ENCODE measurements at places on chromosomes 7 and 10.

DNA sequence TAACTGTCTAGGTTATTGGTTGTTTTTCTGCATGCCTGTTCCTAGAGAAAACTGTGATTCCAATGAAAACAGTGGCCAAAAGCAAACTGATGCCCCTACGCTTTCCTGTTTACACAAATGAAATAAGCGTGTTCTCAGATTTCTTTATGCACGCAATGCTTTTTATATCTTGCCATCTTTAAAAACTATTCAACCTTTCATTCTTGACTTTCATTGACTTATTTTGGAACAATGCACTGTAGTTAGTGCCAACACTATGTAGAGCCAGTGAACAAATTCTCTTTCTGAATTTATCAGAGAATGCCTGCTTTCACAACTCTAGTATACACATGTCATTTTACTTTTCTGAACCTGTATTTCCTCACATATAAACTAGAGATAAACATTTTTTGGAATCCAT, 86.6 kb downstream of the CABCOCO1 start:
- no peak overlapping the region for H3K4me3 ChIP-seq
- no peak overlapping the region for H3K27ac ChIP-seq
- H3K36me3 ChIP-seq: no peaks in the 10 kb centered on the region

GRCh38 chr7:134726581-134726980, 52.9 kb upstream of the CALD1 start:
- no peaks in the 10 kb centered on the region for H3K27me3 ChIP-seq
- peaks cover 42% of the 10 kb centered on the region for H3K4me1 ChIP-seq
- no peaks in the 10 kb centered on the region for H3K36me3 ChIP-seq
- no peak for DNase-seq
- peak overlapping the region; percentile 13 for H3K27ac ChIP-seq

DNA sequence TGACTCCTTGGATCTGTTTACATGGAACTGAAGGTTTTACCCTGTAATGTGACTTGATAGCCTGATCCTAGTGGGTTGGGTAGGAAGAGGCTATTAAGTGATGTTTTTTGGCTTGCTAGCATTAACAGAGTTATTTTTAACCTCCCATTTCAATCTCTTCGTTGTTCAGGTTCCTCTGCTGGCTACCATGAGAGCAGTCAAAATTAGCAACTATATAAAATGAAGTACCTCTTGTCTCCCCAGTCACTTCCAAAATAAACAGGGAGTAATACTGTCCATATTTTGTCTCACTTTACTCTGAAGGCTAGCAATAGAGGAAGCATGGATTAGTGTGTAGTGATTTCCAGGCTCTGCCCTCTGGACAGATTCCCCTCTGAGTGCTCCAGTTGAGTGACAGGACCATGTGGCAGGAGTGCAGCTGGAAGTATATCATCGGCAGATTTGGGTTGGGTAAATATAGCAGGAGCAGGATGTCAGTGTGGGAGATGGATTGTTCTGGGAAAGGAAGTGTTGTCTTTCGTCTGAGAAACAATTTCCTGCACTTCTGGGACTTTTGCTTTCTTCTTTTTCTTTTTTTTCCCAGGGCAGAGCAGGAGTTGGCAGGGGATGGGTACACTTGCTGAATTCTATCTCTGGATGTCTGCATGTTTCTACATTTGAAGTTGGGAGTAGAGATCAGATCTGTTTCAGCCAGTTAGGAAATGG, 35.2 kb downstream of the GBF1 start:
- H3K27me3 ChIP-seq: no peaks in the 10 kb centered on the region
- DNase-seq: peak; percentile 37
- peaks cover 8% of the 10 kb centered on the region for H3K36me3 ChIP-seq
- peaks cover 82% of the 10 kb centered on the region for H3K4me1 ChIP-seq

GRCh38 chr10:2576892-2577291, 490.5 kb upstream of the PFKP start:
- peaks cover 5% of the 10 kb centered on the region for H3K27me3 ChIP-seq
- H3K4me3 ChIP-seq: no peak overlapping the region
- no peaks in the 10 kb centered on the region for H3K36me3 ChIP-seq
- H3K27ac ChIP-seq: no peak overlapping the region
- no peaks in the 10 kb centered on the region for H3K4me1 ChIP-seq

DNA sequence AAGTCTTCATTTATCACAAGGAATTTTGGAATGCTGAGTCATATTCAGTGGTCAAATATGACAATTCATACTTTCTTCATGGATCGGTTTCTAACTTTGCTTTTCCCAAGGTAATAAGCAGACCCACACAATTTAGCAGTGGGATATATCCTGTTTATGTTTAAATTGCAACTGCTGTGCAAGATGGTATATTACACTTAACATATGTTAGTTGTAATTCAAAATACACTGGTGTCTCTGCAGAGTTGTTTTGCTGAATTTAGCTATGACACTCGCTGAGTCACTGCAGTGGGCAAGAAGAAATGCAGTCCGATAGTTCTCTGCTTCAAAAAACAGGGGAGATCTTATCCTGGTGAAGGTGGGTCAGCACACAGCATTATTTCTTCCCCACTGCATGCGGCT, 194.8 kb upstream of the PTN start:
- no peak overlapping the region for H3K27ac ChIP-seq
- H3K27me3 ChIP-seq: no peaks in the 10 kb centered on the region
- no peak overlapping the region for H3K4me3 ChIP-seq
- H3K4me1 ChIP-seq: no peaks in the 10 kb centered on the region
- no peaks in the 10 kb centered on the region for H3K36me3 ChIP-seq

DNA sequence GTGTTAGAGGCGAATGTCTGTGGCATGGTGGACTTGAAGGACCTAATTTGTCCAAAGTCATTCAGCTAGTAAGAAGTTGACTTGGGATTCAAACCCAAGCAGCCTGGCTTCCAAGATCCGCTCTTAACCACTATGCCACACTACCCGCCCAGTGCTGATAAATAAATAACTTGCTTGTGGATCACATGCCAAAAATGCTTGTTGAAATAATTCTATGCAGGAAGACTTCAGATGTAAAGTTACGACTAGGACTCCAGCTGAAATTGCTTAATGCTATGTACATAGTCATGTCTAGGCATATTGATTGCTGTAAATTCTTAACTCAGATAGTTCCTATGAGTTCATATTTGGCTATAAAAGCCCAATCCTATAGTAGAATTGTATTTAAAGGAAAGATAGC, 76.0 kb downstream of the PLXDC2 start:
- H3K27ac ChIP-seq: no peak overlapping the region
- no peak for DNase-seq
- no peaks in the 10 kb centered on the region for H3K36me3 ChIP-seq
- H3K4me1 ChIP-seq: peaks cover 28% of the 10 kb centered on the region

DNA sequence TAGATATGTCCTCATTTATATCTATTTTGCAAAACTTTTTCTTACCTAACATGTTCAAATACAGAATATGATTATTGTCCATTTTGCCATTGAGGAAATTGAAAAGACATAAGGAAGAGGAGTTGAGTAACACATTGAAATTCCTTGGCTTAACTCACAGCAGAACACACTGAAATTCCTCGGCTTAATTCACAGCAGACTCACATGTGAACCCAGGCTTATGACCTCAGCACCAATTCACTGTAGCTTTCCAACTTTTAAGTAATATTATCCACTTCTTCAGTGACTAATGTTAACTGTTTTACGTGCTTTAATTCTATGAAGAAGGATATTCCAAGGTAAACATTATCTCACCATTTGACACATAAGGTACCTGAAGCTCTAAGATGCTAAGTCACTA, 597.5 kb upstream of the PFKP start:
- H3K27me3 ChIP-seq: no peaks in the 10 kb centered on the region
- no peak overlapping the region for H3K27ac ChIP-seq
- DNase-seq: no peak
- H3K4me1 ChIP-seq: no peaks in the 10 kb centered on the region
- no peaks in the 10 kb centered on the region for H3K36me3 ChIP-seq

DNA sequence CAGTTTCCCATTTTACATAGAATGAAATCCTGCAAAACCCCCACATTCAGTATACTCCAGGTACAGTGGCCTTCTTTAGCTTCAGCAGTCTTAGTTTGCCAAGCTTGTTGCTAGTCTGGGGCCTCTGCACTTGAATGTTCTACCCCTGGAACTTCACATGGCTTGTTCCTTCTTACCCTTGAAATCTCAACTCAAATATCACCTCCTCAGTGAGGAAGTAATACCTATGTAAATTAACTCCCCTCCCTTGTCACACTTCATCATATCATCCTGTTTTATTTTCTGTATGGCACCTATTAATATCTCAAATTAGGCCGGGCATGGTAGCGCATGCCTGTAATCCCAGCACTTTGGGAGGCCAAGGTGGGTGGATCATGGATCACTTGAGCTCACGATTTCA, 163.8 kb upstream of the KAT6B start:
- H3K4me1 ChIP-seq: no peaks in the 10 kb centered on the region
- H3K27me3 ChIP-seq: no peaks in the 10 kb centered on the region
- no peak overlapping the region for H3K27ac ChIP-seq
- no peak for DNase-seq

- no peaks in the 10 kb centered on the region for H3K27me3 ChIP-seq
- H3K27ac ChIP-seq: no peak overlapping the region
- H3K4me1 ChIP-seq: no peaks in the 10 kb centered on the region
- DNase-seq: no peak
- H3K36me3 ChIP-seq: no peaks in the 10 kb centered on the region
These were observed 308.5 kb upstream of the MAGI2 start for GRCh38 chr7:79761876-79762429.

- H3K4me1 ChIP-seq: no peaks in the 10 kb centered on the region
- no peaks in the 10 kb centered on the region for H3K36me3 ChIP-seq
- no peaks in the 10 kb centered on the region for H3K27me3 ChIP-seq
- no peak for DNase-seq
These were observed 190.4 kb downstream of the HDAC9 start for GRCh38 chr7:18685971-18686370.

- DNase-seq: no peak
- no peaks in the 10 kb centered on the region for H3K36me3 ChIP-seq
- H3K27ac ChIP-seq: no peak overlapping the region
- peaks cover 11% of the 10 kb centered on the region for H3K4me1 ChIP-seq
- H3K27me3 ChIP-seq: no peaks in the 10 kb centered on the region
- no peak overlapping the region for H3K4me3 ChIP-seq
These were observed 112.8 kb upstream of the AHR start for GRCh38 chr7:17185690-17186070.

DNA sequence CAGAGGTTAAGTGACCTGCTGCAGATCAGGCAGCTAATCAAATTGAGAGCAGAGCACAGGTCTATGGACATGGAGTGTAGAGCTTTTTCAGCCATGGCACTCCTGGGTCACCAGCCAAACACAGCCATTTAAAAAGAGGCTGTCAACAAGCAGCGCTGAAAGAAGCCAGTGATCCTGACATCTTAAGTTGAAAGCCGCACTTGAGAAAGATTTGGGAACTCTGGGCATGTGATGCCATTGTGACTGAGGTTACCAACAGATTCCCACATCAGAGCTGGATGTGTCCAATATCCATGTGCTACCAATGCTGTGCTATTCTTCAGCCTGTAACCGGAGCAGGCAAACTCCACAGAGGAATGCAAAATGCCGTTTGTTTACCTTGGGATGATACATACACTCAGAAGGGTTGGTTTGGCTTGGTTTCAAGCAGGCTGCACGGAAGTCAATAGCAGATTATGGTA, 56.2 kb upstream of the ABLIM1 start:
- H3K27me3 ChIP-seq: no peaks in the 10 kb centered on the region
- H3K36me3 ChIP-seq: no peaks in the 10 kb centered on the region
- peak overlapping the region; percentile 32 for H3K4me3 ChIP-seq
- peak; percentile 43 for DNase-seq
- peak overlapping the region; percentile 91 for H3K27ac ChIP-seq

DNA sequence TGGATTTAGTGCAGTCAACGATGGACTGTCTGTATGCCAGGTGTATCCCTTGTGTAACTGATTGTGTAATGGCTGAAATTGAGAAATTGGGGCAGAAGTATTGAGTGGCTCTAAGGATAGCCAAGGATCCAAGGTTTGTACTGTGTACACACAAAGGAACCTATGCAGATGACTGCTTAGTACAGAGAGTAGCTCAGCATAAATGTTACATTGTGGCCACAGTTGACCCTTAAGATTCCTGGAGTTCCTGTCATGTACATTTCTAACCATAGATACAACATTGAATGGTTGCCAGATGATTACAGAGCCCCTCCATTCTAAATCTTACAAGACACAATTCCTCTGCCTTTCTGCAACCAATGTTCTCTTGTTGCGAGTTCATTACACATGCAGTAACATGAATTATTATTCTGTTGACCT, 25.3 kb downstream of the CCDC126 start:
- H3K4me3 ChIP-seq: no peak overlapping the region
- peaks cover 17% of the 10 kb centered on the region for H3K36me3 ChIP-seq
- no peaks in the 10 kb centered on the region for H3K27me3 ChIP-seq
- no peak overlapping the region for H3K27ac ChIP-seq

DNA sequence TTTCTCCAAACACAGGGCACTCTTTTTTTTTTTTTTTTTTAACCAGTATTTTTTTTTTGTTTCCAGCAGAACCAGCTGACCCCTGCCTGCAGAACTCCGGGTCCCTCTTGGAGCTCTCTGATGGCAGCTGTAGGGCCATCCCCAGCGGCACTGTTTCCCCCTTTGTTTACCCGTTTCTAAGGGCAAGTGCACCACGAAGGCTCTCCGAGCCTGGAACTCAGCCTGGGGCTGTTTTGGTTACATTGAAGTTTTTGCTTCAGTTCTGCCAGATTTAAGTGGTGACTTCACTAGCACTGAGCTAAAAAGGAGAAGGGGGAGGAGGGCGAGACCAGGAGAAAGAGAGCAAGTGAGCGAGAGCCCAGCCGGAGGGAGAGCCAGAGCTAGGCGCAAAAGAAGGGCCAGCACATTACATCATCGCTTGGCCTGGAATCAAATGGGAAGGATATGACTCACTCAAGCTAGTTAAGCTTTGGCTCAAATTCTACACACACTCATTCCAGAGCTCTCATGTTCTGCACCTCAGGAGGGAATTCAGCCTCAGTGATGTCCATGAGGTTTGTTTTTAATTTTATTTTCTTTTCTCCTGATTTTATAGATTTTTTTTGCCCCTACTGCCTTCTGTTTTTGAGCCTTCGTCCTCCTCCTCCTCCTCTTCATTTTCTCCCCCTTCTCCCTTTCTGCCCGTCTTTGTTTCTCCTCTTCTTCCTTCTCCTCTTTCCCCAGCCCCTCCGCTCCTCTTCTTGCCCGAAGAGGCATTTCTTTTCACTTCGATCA, 272.3 kb downstream of the TRIL start:
- peak overlapping the region; percentile 68 for H3K4me3 ChIP-seq
- no peaks in the 10 kb centered on the region for H3K27me3 ChIP-seq
- H3K27ac ChIP-seq: peak overlapping the region; percentile 87
- DNase-seq: peak; percentile 88
- peaks cover 56% of the 10 kb centered on the region for H3K4me1 ChIP-seq
